Thoracic aorta (tissue), 2 donors: ENCODE measurements at places on chromosomes 3 and 15. TPM values are rescaled to one million over a fixed set of nuclear protein-coding genes. Genes with fewer than 3 reads are reported as not detected.

Gene TIPIN
- 13.1 TPM for total RNA-seq

GRCh38 chr3:195911946-195912270 is 3.6 kb upstream of the TNK2 start:
- H3K27ac ChIP-seq = no peak overlapping the region
- no peaks in the 10 kb centered on the region for H3K36me3 ChIP-seq
- H3K27me3 ChIP-seq = no peaks in the 10 kb centered on the region
- H3K4me1 ChIP-seq = peaks cover 39% of the 10 kb centered on the region
- H3K4me3 ChIP-seq = no peak overlapping the region

- no peak overlapping the region for H3K4me3 ChIP-seq
- no peaks in the 10 kb centered on the region for H3K27me3 ChIP-seq
- H3K27ac ChIP-seq = no peak overlapping the region
- H3K4me1 ChIP-seq = peaks cover 2% of the 10 kb centered on the region
- H3K36me3 ChIP-seq = no peaks in the 10 kb centered on the region
These were observed 10.7 kb upstream of the CNTN6 start for GRCh38 chr3:1082108-1082507.

DNA sequence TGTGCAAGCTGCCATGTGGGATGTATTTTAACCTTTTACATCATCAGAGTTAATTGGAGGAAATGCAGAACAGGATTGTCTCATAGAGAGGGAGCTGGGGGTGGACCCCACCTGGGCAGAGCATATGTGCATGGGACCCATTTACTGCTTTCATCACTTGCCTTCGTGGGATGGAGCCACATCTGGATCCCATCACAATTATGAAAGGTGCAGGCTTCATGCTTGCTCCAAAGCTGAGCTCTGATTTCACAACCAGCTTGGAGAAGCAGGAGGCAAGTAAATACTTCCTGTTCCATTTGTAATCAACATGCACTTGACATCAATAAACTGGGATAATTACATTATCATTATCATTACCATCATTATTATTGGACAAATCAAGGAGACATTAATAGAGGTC is 161.9 kb downstream of the ALDH1A2 start:
- H3K4me1 ChIP-seq = no peaks in the 10 kb centered on the region
- H3K27ac ChIP-seq = no peak overlapping the region
- H3K27me3 ChIP-seq = no peaks in the 10 kb centered on the region
- no peak overlapping the region for H3K4me3 ChIP-seq
- no peaks in the 10 kb centered on the region for H3K36me3 ChIP-seq

Gene ATP13A5
- not detected for total RNA-seq

DNA sequence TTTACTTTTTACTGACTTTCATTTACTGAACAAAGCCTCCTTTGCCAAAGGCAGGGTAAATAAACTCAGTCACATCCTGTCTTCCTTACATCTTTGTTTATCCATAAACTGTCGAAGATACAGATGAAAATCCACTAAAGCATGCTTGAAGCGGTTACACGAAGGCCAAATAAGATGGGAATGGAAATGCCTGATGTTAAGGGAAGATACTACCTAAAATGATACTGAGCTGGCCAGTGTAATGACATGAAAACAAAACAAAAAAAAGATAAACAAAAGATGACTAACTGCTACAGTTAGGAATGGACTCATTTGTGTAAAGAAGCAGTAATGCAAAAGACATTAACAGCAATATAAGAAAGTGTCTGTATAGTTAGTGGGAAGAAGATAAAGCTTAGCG is 114.7 kb upstream of the ADAMTS9 start:
- peaks cover 8% of the 10 kb centered on the region for H3K36me3 ChIP-seq
- H3K27ac ChIP-seq = no peak overlapping the region
- no peaks in the 10 kb centered on the region for H3K4me1 ChIP-seq
- H3K27me3 ChIP-seq = no peaks in the 10 kb centered on the region

DNA sequence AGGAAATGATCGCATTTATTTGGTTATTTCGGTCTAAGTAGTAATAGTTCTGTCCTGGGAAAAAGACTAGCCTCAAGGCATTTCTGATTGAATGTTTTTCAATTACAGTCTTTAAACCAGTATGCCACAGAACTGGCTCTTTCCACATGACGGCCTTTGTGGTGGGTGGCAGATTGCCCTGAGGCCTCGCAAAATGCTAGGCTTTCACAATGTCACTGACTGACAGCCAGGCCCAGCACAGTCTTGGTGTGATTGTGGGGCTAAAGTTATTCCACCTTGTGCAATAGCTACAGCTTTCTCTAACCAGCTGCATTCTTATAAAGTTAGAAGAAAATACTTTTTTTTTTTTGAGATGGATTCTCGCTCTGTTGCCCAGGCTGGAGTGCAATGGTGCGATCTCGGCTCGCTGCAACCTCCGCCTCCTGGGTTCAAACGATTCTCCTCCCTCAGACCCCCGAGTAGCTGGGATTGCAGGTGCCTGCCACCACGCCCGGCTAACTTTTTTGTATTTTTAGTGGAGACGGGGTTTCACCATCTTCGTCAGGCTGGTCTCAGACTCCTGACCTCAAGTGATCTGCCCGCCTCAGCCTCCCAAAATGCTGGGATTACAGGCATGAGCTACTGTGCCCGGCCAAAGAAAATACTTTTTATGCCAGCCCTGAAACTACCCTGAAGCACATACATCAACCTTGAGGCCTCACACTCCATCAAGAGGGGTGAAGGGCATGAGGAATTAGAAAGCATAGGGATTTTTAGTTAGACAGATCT is 2.5 kb upstream of the ADIPOQ start:
- H3K27ac ChIP-seq = peak overlapping the region; percentile 74
- peak; percentile 28 for DNase-seq
- no peaks in the 10 kb centered on the region for H3K36me3 ChIP-seq
- H3K4me3 ChIP-seq = peak overlapping the region; percentile 55

DNA sequence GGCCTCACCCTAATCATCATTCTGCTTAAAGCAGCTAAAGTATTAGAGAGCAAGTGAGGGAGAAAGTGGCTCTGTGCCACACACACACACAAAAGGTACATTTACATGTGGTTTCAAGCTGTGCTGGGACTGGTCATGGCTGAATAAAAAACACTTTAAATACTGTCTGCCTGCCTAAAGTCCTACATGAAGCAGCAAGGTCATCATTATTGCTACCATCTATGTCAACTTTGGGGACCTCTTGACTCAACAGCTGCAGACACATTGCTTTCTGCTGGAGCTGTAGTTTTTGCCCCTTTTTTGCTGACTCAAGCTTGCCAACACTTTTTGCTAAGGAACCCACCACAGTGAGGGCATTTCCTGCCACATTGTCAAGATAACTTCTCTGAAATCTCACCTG is 1237.9 kb downstream of the ROBO2 start:
- H3K27me3 ChIP-seq = no peaks in the 10 kb centered on the region
- no peak overlapping the region for H3K27ac ChIP-seq
- no peaks in the 10 kb centered on the region for H3K36me3 ChIP-seq
- DNase-seq = no peak

DNA sequence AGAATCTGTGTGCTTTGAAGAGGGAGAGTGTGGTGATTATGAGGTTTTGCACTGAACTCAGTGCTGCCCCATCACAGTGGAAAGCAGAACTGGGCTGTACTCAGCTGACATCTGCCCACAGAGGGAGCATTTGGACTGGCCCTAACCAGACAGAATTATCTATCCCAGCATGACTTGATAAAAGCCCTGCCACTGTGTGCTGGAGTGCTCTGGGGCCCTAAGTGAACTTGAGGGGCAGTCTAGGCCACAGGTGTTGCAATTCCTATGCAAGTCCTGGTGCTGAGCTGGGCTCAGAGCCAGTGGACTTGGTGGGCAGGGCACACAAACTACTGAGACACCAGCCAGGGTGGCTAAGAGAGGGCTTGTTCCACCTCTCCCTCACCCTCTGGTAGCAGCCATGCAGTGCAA is 269.2 kb upstream of the CTNNB1 start:
- no peak overlapping the region for H3K4me3 ChIP-seq
- DNase-seq = no peak
- no peaks in the 10 kb centered on the region for H3K27me3 ChIP-seq
- H3K27ac ChIP-seq = no peak overlapping the region
- H3K36me3 ChIP-seq = no peaks in the 10 kb centered on the region

DNA sequence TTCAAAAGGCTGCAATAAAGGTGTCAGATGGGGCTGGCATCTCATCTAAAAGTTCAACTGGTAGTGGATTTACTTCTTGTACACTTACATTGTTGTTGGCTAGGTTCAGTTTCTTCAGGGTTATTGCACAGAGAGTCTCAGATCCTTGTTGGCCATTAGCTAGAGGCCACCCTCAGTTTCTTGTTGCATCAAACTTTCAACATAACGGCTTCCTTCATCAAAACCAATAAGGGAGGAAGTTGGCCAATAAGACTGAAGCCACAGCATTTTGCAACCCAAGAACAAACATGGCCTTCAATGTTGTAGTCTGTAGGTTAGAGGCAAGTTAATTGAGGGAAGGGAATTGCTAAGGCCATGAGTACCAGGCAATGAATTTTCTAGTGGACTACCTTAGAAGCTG is 218.0 kb downstream of the ZBBX start:
- no peak for DNase-seq
- H3K36me3 ChIP-seq = no peaks in the 10 kb centered on the region
- H3K27ac ChIP-seq = no peak overlapping the region

Gene CKMT1A
- not detected for total RNA-seq

GRCh38 chr15:91429973-91430372 is 329.9 kb downstream of the SV2B start:
- no peak overlapping the region for H3K4me3 ChIP-seq
- H3K27ac ChIP-seq = no peak overlapping the region
- DNase-seq = no peak
- H3K36me3 ChIP-seq = no peaks in the 10 kb centered on the region

Gene IL12A
- not detected for total RNA-seq

DNA sequence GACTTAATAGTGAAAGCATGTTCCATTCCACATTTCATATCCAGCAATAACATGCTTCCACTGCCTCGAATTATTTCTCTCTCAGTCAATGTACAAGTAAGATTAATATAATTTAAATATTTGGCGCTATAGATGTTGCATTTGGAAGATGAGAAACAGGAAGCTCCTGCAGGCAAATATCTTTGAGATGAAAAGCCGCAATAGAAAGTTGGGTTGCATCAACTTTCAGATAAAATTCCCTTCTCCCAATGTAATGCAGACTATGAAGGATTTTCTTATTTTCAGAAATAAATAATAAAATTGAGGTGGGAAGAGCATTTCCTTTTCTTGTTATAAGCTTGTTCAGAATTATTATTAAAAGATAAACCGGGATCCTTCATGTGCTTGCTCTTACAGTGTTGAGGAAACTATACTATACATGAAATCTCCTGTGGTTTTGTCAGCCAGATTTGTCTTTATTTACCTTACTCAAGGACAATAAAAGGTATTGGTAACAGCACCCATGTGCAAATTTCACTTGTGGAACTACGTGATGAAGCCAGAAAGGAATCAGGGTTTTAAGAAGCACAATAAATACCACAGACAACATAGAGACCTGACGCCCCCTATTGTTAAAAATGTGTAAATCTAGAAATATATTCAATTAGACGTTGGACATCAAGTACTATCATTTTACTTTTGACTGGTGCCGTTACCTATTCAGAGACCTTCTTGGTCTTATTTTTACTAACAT is 307.0 kb downstream of the ARPP21 start:
- H3K4me3 ChIP-seq = peak overlapping the region; percentile 12
- no peaks in the 10 kb centered on the region for H3K27me3 ChIP-seq
- no peaks in the 10 kb centered on the region for H3K36me3 ChIP-seq
- DNase-seq = no peak

Gene GOLGA6L7
- total RNA-seq = not detected

DNA sequence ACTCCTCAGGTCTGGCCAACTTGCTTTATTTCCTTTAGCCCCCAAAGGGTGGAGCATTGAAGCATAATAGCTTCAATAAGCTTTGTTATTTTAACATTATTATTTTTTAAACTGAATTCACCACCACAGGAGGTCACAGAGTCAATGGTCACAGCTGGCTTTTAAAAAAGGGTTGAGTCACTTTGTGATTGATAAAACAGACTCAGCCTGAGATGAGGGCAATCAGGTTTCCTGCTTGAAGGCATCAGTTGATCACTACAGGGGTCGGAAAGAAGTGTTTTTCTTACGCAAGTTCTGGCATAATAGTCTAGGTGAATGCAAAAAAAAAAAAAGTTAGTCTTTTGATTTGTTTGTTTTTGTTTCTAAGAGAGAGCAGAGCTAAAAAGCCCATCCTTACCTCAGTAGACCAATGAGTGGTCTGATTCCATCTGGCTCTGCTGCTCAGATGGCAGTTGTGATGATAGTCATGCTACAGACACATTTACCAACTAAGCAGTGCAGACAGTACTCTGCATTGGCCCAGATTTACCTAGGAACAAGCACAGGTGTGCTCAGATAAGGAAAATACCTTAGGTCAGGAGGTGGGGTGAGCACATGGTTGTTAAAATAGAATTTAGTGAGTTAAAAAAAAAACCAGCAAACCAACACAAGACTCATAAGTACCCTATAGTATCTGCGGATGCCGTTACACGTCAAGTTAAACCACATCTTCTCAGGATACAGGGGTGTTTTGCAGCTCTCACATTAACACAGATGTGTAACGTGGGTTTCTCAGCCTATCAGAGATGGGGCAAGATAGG is 22.6 kb downstream of the ZNF80 start:
- H3K36me3 ChIP-seq = no peaks in the 10 kb centered on the region
- no peak overlapping the region for H3K27ac ChIP-seq
- no peaks in the 10 kb centered on the region for H3K27me3 ChIP-seq
- no peak for DNase-seq

Gene FRMD5
- total RNA-seq = not detected

- H3K27ac ChIP-seq = no peak overlapping the region
- no peak overlapping the region for H3K4me3 ChIP-seq
- H3K4me1 ChIP-seq = no peaks in the 10 kb centered on the region
- H3K27me3 ChIP-seq = no peaks in the 10 kb centered on the region
These were observed 81.4 kb upstream of the BCHE start for GRCh38 chr3:165918657-165918979.

Gene TMEM212
- total RNA-seq = not detected

- no peak overlapping the region for H3K27ac ChIP-seq
- H3K36me3 ChIP-seq = no peaks in the 10 kb centered on the region
- no peaks in the 10 kb centered on the region for H3K27me3 ChIP-seq
- H3K4me3 ChIP-seq = no peak overlapping the region
- no peak for DNase-seq
These were observed 53.3 kb downstream of the SLC9A9 start for GRCh38 chr3:143794793-143795462.

- DNase-seq = no peak
- H3K4me1 ChIP-seq = peaks cover 25% of the 10 kb centered on the region
- H3K27ac ChIP-seq = peak overlapping the region; percentile 48
- no peaks in the 10 kb centered on the region for H3K36me3 ChIP-seq
- no peak overlapping the region for H3K4me3 ChIP-seq
These were observed 11.6 kb downstream of the WWTR1 start for GRCh38 chr3:149646181-149646766.

- no peaks in the 10 kb centered on the region for H3K36me3 ChIP-seq
- H3K4me3 ChIP-seq = no peak overlapping the region
- H3K27me3 ChIP-seq = no peaks in the 10 kb centered on the region
- DNase-seq = no peak
These were observed 68.7 kb downstream of the GAP43 start for GRCh38 chr3:115691964-115692363.

Gene CPLX3
- total RNA-seq = not detected

- peaks cover 10% of the 10 kb centered on the region for H3K4me1 ChIP-seq
- no peak for DNase-seq
- no peaks in the 10 kb centered on the region for H3K36me3 ChIP-seq
- no peak overlapping the region for H3K27ac ChIP-seq
- no peak overlapping the region for H3K4me3 ChIP-seq
- H3K27me3 ChIP-seq = no peaks in the 10 kb centered on the region
These were observed 45.8 kb upstream of the ATP13A3 start for GRCh38 chr3:194532591-194532990.
